Renal pelvis (tissue), 12 donors: ENCODE measurements at places on chromosomes 12 and 14.
A peak's percentile ranks its signal among the peaks of the same experiment; 100 is the strongest.

GRCh38 chr12:102682366-102683289 is 202.3 kb upstream of the IGF1 start:
- DNase-seq, result no peak

DNA sequence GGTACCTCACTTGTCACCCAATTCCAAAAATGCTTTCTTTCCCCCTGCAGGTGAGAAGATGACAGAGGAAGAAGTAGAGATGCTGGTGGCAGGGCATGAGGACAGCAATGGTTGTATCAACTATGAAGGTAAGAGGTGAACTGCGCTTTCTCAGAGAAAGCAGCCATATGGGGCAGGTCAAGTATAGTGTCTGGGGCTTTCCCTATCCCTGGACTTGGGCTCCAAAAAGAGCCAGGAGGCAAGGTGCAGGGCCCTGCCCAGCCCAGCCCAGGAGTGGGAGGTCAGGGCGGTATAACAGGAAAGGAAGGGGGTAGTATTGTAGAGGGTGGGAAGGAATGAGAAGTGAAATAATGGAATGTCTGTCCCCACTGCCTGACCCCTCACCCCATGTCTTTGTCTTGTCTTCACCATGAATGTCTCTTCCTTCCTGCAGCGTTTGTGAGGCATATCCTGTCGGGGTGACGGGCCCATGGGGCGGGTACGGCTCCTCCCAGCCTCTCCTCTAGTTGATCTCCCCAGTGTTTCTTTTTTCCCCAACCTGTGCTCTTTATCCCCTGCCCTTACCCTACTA is 2.1 kb downstream of the MYL6 start:
- DNase-seq, result no peak

DNA sequence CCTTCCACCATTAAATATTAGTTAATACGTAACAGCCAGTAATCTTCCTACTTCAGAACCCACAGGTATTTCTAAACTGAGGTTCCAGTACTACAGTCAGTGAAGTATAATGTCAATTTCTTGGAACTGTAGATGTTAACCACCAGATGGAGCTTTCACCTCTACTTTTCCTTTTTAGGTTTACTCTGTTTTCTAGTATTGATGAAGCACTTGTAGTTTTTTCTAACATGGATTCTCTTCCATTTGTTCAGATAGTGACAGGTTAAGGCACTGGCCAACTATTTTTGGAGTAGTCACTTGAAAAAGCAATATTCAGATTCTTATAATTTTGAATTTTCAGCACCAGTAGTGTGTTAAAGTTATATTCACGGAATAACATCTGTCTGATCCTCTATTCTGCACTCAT is 4.6 kb upstream of the SEC23A start:
- DNase-seq, result no peak

- no peak for DNase-seq
Measured at GRCh38 chr14:67971627-67972625, 152.3 kb downstream of the RAD51B start.

- DNase-seq, result peak; percentile 84
Measured at GRCh38 chr14:49892301-49892635, 614 bp upstream of the ARF6 start.

GRCh38 chr14:52377940-52378339 is 63.8 kb downstream of the PTGER2 start:
- DNase-seq, result no peak

DNA sequence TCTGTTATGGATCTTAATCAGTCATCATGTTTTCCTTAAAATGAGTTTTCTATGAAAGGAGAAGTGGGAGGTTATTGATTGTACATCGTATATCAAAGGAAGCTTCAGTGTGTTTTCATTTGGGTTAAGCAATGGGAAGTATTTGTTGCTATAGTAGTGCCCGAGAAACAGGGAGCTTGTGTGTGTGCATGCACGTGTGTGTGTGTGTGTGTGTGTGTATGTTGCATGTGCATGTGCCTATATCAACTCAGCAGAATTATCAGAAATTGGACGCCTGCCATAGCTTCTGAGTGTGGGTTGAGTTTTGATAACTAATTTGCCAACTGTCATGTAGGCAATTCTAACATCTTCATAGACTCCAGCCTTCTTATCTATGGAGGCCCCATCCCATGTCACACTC is 246.1 kb upstream of the CRY1 start:
- no peak for DNase-seq

- DNase-seq, result no peak
Measured at GRCh38 chr14:104393199-104393897, 186.2 kb upstream of the C14orf180 start.

DNA sequence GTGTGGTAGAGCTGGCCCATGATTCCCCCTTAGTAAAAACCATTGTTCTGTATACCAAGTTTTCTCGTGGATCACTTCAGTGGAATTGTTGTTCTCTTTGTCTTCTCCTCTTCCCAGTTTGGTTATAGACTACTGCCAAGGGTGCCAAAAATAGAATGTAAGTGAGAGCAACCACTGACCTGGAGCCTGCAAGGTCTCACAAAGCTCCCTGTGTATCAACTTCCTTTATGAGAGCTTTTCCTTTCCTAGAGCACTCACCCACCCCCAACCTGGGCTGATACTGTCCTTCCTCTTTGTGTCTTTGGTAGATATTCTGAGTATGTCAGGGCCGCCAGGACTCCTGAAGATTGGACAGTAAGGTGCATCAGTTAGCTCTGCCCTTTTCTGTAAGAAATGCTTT is 101.0 kb downstream of the SCN8A start:
- DNase-seq, result no peak

- DNase-seq, result no peak
Measured at GRCh38 chr12:115341442-115341841, 657.5 kb upstream of the TBX3 start.

- DNase-seq, result no peak
Measured at GRCh38 chr14:77296906-77297305, 23.8 kb downstream of the POMT2 start.

DNA sequence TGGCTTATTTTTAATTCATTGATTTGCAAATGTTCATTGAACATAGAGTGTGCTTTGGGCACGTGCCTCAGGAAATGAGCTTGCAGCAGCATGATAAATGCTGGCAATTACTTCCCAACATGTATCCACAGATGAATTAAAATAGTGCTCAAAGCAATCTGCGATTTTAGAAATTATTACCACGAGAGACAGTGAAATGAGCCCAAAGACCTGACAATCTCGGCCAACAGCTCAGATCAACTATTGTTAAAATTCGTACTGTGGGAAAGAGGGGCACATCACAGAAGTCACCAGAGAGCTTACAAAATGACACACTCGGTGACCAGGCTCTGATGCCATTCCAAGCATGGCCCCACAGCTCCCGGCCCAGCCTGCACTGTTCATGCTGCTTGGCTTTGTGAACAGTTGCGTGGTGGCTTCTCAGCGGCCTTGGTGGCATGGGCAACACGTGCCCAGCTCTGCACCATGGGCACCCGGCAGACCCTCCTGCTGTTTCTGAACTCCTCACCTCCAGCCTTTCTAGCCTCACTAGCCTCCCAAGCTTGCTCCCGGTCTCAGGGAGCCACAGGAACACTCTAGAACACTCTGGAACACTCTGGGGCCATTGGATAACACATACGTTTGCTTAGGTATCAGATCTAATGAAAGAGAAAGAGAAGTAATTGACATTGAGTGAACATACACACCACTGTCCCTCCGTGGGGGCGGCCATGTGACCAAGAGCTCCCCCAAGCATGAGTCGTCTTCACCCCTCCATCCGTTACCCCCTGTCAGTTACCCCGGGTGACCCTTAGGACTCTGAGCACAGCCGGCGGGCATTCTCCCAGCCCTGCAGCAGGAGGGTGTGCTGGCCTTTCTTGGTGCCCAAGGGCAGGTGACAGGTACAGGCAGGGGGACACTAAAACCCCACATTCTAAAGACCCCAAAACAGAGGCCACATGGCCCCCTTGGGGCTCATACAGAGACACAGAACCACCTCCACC is 28.0 kb downstream of the RIMBP2 start:
- no peak for DNase-seq

DNA sequence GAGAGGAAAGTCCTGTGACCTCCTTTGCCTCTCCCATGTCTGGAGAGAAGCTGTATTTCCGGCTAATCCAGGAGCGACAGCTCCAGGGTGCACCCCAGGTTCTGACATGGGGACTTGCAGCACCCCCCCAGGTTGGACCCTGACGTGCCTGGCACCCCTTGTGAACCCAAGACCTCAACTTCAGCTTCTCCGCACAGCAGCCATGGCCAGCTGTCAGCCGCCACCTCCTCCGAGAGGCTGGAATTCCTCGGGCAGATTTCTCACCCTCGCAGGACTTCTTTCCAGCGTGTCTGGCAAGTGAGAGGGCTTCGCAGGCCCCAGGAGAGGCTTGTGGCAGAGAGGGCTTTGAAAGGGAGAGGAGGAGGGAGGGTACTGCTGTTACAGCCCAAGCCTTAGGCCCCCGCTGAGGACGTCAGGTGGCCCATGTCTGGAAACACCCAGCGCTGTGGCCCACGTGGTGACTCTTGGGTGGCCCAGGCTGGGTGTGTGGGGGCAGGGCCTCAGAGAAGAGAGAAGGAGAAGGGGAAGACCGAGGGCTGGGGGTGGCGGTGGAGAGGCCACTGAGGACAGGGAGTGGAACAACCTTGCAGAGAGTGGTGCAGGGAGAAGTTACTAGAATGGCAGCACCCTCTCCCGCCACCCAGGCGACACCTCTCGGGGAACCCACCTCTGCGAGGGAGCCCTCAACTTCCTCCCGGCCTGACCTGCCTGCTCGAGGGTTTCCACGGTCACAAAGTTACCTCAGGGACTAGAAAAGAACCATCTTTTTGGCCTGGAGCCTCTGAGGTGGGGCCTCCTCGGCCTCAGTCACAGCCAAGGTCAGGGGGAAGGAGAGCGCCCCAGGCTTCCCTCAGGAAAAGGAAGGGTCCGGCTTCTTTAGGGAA is 11.7 kb upstream of the RPS6KL1 start:
- DNase-seq, result no peak

- DNase-seq, result no peak
Measured at GRCh38 chr12:18998343-18999261, 130.9 kb upstream of the PLEKHA5 start.

GRCh38 chr12:11307143-11307542 is 3.1 kb downstream of the PRB4 start:
- DNase-seq, result no peak

GRCh38 chr12:108799401-108800243 is 57.8 kb downstream of the SSH1 start:
- no peak for DNase-seq

DNA sequence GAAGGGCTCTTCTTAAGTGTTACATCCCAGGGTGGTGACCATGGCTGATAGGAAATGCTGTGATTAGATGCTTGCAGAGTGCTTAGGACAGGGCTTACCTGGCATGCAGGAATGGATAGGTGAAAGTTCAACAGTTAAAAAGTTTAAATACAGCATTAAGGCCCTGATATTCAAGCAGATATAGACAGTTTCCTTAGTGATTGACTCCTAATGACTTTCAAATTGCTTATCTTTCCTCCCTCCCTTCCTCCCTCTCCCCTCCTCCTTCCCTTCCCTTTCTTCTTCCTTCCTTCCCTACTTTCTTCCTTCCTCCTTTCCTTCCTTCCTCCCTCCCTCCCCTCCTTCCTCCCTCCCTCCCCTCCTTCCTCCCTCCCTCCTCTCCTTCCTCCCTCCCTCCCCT is 244.6 kb upstream of the NOS1 start:
- DNase-seq, result no peak

- no peak for DNase-seq
Measured at GRCh38 chr12:126926023-126926594, 1340.9 kb upstream of the TMEM132C start.

- peak; percentile 86 for DNase-seq
Measured at GRCh38 chr12:111766608-111767361, at the start of gene ALDH2. Gene ALDH2 (plus strand): TSS chr12:111766933. CDS start chr12:111766983, 50 bp downstream.

- DNase-seq, result no peak
Measured at GRCh38 chr12:46516933-46517578, 144.5 kb upstream of the SLC38A2 start.

DNA sequence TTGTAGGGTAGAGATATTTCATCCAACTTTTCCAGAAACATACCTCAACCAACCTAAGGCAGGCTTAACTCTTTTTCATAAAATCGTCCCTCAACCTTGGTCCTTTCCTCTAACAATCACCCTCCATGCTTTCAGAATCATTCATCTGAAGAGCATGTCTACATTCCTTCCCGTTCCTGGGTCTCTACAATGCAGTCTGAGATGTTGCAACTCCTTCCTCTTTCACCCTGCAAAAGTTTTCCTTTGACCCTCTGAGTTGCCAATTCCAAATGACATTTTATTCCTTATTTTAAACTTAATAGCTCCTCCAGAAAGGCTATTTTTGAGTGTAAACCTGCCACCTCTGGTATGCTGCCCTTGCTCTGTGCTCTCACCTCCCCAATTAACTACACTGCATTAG is 16.7 kb downstream of the SLC7A7 start:
- no peak for DNase-seq

DNA sequence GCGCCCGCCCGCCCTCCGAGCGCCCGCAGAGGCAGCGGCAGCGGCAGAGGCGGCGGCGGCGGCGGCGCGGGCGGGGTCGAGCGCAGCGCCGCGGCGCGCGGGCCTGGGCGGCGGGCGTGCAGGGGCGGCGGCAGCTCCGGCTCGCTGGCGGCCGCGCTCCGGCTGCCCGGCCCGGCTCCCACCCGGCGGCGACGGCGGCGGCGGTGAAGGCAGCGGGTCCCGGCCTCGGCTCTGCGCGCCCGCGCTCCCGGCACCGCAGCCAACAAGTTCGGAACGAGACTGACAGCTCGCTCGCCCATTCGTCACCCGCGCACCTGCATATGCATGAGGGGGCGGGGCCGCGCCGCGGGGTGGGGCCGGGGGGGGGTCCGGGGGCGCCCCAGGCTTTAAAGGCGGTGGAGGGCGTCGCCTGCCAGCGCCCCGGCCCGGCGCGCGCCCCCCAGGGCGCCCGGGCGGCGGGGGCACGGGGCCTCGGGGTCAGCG is at the start of gene JAG2:
Gene JAG2, minus strand, starts transcription at position 281 of the 483 bp plus-strand sequence. CDS start 356 bp downstream, outside the sequence.
- DNase-seq, result no peak

DNA sequence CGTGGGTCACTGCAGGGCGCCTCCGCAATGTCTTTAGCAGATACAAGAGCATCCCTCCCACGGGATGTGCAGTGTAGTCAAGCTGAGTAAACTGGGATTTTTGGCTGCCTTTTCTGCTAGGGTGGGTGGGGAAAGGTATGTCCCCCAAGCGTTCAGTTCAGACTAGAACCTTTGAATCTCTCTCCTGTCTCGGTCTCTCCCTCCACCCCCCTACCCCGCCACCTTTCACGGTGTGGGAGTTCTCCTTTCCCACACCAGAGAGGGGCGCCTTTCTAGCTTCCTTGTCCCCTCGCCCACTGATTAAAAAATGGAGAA is 525 bp upstream of the FAR2 start:
- no peak for DNase-seq
